ENCODE measurements at places on chromosomes 4 and X.

GRCh38 chr4:149708513-149709130, 107.0 kb downstream of the IQCM start:
- DNase-seq: no peak

DNA sequence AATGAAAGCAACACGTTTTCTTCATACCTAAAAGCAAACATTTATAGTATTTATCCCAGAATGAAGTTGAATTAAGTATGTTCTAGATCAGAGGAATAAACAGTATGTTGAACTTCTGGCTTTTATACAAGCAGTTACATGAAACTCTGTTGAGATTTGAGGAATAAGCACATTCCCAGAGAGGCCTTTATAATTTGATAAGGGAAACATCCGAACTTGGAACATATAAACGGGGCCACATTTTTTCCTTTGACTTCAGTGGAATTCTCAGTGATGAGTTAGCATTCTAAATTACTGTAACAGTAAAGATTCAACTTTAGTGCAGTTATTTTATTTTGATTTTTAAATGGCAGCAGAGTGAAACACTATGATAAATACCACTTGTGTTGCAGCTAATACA, 119.5 kb downstream of the GLRA3 start:
- no peak for DNase-seq

DNA sequence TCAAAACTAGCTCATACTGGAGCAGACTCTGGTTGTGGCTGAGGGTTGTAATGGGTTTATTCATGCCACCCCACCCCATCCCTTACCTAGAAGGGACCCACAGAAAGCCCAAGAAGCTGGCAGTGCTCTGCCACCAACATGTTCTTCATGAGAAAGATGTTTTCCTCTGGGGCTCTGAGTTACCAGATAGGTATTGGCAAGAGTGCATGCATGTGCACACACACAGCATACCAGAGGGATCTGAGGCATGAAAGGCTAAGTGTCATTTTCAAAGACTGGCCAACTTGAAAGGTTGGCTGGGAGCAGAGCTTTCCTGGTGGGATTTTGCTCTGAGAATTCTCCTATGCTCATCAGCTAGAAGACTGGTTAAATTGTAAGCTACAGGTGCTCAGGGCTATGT, 65.2 kb downstream of the PHOX2B start:
- no peak for DNase-seq

DNA sequence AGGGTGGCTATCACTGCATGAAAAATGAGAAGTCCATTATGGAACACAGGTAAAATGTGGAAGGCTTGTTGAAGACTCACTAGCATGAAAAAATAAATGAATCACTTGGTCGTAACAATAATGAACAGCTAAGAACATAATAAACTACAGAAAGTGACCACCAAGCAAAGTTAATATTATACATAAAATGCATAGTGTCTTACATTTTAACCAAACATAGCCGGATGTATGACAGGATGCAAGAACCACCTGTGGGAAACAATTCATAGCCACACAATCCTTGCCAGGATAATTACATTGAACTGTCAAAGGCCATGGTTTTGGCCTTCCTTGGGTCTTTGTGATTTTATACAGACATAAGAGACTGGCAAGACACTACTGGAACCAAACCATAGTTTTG, 81.9 kb upstream of the ATXN3L start:
- DNase-seq: no peak

GRCh38 chrX:132636080-132636479, 147.2 kb upstream of the MBNL3 start:
- no peak for DNase-seq

DNA sequence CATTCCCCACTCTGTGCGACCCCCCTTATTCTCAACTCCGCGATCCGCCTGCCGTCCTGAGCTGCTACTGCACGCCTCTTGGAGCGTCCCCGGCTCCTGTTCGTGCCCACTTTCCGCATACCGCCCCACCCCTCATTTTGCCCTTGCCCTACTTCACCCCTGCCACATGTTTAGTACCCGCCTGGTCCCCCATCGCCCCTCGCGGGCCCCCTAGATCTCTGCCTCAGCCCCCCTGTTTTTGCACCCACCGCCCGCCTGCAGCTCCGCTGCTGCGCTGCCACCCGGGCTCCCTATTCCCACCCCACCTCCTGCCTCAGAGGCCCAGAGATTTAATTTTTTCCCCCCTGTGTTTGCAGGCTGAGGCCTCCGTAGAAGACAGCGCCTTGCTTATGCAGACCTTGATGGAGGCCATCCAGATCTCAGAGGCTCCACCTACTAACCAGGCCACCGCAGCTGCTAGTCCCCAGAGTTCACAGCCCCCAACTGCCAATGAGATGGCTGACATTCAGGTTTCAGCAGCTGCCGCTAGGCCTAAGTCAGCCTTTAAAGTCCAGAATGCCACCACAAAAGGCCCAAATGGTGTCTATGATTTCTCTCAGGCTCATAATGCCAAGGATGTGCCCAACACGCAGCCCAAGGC, 1.4 kb downstream of the MAGED1 start:
- DNase-seq: no peak

DNA sequence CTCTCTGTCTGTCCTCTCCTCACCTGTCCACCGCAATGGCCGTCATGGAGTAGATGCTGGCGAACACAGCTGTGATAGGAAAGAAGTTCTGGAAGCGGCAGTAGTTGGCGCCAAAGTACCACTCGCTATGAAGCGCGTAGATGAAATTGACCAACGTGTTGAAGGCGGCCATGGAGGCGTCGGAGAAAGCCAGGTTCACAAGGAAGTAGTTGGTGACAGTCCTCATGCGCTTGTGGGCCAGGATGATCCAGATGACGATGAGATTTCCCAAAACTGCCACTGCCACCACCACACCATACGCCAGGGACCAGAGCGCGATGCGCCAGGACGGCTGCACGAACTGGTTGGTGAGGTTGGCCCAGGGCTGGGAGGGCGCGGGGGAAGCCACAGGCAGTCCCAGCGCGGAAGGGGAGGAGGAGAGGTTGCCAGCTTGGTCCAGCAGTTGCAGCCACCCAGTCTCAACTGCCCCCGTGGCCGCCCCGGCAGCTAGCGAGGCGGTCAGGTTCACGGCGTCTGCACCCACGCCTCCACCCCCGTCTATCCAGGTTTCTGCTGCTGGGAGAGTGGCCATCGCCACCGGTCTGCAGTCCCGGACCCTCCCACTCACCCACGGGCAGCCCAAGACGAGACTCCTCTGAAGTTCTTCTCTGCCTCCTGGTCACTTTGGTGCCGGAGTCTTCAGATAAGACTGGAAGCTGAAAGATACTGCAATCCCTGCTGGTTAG, 518 bp downstream of the TACR3 start:
- DNase-seq: no peak

- no peak for DNase-seq
These were observed 103.7 kb downstream of the RBM47 start for GRCh38 chr4:40525752-40526598.

DNA sequence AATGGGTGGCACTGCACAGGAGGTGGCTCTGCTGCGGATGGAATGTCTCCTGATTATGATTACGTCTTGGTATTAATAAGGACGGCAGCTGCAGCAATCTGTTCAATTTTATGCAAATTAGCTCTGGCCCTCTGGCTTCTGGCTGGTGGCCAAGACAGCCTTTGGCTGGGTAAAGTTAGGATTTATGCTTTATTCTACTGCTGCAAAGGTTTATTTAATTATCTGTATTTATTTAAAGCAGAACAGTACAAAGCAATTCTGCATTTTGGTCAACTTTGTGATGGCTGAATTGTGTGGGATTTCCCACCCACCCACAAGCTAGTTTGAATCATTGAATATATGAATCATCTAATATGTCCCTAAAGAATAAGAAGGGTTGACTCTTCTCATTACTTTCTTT, 745.6 kb upstream of the FAM241A start:
- no peak for DNase-seq

DNA sequence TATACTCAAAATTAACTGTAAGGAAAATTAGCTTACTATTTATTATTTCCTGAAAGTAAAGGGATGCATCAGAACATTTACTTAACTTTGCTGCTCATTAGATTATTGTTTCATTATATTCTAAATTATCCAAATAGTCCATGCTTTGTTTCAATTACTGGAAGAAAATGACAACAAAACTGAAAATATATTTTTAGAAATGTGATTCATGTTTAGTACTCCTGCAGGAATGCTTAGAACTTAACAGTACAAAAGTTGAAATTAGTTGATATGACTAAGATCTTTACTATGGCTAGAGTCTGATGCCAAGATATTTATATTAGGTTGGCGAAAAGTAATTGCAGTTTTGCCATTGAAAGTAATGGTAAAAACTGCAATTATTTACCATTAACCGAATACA, 660.5 kb upstream of the PABPC4L start:
- DNase-seq: no peak

DNA sequence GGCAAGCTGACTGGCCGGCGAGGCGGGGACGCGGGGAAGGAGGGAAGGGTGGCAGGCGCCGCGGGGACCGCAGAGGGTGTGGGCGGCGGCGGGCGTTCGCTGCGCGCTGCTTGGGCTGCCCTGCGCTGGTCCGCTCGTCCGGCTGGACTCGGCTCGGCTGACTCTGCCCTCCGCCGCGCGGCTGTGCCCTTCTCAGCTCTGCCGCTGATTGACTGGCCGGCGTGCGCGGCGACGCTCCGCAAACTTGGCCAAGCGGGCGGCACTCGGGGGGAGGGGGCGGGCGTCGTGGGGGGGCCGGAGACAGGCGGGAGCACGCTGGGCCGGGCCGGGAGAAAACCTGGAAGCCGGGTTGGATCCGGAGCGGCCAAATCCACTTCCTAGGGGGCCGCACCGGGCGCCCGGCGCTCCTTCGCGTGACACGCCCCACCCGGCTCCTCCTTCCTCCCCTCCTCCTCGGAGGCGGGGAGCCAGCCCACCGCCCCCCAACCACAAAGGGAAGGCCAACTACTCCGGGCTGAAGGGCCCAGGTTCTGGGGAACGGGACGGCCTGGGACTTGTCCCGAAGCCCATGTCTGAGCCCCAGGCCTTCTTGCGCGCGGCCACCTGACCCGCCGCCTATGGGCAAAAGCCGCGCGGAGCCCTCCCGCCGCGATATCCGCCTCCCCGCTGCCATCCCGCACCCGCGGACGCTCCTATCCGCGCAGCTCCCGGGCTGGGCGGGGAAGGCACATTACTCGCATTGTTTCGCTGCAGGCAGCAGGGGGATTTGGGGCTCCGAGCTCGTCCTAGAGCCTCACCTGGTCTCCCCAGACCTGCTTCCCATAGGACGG, at the start of gene GPC4:
Gene GPC4, minus strand, starts transcription at position 214 of the 830 bp plus-strand sequence. CDS start 524 bp downstream, outside the sequence.
- DNase-seq: no peak

DNA sequence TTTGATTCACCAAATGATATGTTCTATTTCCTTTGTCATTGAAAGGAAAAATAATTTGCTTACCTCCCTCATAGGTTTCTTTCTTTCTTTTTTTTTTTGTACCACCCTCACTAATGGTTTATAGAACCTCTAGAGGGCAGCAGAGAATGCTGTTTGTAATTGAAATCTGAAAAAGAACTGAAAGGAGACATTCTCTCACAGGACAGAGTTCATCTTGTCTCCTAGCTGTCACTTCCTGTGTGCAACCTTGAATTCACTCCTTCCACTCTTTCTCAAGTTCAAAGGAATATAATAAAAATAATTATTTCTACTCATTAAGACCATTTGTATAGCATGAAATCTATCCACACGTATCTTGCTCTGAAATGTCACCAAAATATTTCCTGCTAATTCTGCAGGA, 51.0 kb downstream of the GUCY1B1 start:
- DNase-seq: no peak

- DNase-seq: no peak
These were observed 17.6 kb upstream of the CC2D2A start for GRCh38 chr4:15451866-15452765.

- DNase-seq: no peak
These were observed 78.2 kb upstream of the PRSS48 start for GRCh38 chr4:151198748-151199147.

- DNase-seq: no peak
These were observed 45.1 kb upstream of the PPARGC1A start for GRCh38 chr4:23934915-23935314.

DNA sequence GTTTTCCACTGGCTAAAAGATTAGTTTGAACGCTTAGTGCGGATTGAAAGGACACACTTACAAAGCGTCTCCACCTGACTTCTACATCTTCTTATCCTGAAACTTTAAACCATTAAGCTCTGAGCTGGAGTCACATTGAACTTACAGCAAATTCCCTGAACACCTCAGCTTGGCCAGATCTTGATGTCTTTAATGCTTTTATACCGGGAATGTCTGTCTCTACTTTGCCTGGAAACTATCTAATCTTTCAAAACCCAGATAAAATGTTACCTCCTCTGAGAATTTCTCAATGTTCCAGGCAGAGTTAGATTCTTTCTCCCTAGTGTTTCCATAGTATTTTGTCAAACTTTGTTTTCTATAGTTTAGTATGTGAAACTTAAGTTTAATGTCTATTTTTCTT, 179.9 kb downstream of the DTHD1 start:
- DNase-seq: no peak

DNA sequence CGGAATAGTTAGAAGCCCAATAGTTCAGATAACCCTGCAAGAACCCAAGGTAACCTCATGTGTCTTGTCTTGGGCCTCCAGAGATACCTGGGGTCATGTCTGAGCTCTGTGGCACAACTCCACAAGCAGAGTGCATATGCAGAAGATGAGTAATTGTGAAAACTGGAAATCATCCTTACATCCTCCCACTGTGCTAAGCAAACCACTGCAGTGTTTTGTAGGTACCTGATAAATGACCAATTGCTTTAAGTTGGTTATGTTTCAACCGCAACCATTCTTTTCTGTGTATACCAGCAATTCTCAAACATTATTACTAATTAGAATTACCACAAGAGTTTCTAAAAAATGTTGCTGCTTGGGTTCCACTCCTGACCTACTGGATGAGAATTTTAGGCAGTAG, 73.2 kb downstream of the CBLL2 start:
- no peak for DNase-seq
